NCI-H2081 (cell line): ENCODE measurements at places on chromosomes 11 and 22.

GRCh38 chr11:98090861-98091505 lies 929.8 kb upstream of the CNTN5 start:
- no peak for DNase-seq

- DNase-seq = no peak
Measured at GRCh38 chr11:12235553-12235946, 125.2 kb downstream of the MICAL2 start.

- DNase-seq = no peak
Measured at GRCh38 chr22:49330421-49331222, 497.1 kb downstream of the BRD1 start.

DNA sequence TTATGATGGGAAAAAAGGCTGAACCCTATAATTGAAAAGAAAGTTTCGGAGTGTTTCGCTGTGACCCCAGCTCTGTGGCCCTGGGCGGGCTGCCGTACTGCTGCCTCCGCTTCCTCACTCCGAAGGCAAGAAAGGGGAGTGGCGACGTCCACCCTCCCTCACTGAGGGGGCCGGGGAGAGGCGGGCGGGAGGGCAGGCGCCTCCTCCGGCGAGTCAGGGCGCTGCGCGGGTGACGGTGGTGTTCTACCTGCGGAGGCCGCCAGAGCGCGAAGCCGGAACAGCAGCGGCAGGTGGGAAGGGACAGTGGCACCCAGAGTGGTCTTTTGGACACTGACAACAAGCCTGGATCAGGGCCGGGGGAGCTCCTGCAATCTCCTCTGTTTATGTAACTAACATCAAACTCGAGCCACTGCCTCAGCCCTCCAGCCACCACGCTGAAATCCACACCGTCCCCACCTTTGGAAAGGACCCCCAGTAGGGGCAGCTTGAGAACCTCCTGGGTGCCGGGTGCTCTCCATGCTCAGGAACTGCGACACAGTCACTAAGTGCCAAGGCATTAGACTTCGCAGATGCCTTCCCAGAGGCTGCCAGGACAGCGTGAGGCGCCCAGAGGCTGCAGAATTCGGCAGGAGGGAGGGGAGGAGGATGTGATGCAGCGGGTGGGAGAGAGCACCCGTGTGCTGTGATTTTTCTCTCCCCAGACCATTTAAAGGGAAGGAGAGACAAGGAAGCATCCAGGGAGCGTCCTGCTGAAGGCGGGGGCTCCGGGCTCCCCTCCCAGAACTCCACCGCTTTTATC lies 25.5 kb downstream of the BID start:
- DNase-seq = no peak

- DNase-seq = no peak
Measured at GRCh38 chr22:44157916-44158618, 22.7 kb upstream of the PARVG start.

DNA sequence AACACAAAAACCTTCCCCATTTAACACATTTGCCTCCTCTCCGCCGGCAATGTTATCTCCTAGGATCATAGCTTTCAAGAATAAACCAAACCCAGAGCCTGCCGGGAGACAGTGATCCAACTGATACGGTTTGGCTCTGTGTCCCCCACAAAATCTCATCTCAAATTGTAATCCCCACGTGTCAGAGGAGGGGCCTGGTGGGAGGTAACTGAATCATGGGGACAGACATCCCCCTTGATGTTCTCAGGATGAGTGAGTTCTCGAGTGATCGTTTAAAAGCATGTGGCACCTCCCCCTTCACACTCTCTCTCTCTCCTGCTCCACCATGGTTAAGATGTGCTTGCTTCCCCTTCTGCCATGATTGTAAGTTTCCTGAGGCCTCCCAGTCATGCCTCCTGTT lies 33.3 kb downstream of the RBFOX2 start:
- DNase-seq = no peak

DNA sequence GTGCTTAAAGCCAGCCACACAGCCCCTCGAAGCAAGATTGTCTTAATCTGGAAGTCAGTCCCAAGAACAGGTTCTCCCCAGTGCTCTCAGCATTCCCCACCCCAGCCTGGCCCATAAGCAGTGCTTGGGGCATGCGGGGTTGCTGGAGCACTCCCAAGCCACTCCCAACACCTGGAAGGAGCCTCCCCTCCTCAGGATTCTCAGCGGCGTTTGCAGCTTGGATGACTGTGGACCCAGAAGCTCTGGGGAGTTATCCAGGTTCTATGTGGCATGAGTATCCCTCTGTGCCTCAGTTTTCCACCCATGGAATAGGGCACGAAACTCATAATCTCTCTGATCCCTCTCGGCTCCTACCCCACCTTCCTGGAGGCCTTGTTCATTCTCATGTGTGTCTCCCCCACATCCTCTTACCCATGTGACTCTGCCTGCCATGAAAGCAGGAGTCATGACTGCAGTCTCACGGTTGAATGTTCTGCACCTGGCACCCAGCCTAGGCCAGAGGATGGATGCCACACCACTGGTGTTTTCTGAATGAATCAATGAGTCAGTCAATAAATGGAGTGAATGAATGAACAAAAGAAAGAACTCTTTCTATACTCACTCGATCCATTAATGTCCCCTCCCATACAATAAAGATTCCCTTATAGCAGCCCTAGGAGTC lies 33.4 kb upstream of the WNT7B start:
- no peak for DNase-seq

- no peak for DNase-seq
Measured at GRCh38 chr22:39953101-39953500, 7.1 kb upstream of the TMA7B start.

GRCh38 chr11:88105951-88106350 lies 69.3 kb downstream of the RAB38 start:
- no peak for DNase-seq

- DNase-seq = no peak
Measured at GRCh38 chr11:113937918-113938317, 33.3 kb downstream of the HTR3B start.

DNA sequence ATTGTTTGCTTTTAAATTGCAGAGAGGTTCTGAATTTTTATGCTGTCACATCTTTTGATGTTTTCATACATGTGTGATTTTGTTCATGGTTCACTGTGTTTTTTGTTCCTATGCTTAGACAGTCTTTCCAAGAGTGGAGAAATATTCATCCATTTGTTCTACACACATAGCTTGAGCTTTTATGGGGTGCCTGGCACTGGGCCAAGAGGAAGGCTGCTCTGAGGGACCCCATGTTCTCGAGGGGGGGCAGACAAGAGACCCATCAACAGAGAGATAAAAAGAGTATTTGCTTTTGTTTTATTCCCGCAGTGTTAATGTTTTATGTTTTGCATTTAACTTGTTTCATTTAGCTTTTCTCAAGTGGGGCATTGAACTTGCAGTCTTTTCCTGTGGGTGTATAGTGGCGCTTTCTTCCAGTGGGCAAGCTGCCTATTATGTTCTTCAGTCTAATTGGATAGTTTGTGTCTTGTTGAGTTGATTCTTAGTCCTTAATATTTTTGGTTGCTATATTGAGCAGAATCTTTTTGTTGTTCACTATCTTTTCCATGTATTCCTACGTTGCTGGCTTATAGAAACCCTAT lies 57.7 kb downstream of the CABIN1 start:
- DNase-seq = no peak

DNA sequence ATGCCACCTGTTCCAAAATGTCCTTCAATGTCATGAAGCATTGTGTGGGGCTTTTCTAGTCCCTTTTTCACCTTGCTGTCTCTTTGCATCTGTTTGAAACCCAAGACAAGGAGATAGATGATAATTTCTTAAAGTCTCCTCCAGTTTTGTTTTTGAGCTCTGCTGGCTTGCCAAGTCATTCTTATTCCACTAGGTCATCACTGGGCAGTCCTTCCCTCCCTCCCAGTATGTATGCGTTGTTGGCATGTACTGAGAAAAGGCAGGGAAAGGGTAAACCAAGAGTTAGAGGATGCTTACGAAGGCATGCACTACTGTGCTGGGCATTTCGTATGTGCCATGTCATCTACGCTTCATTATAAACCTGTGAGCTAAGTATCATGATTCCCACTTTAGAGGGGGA lies 78.6 kb downstream of the PARVA start:
- no peak for DNase-seq

GRCh38 chr11:47373876-47374719 lies 4.2 kb downstream of the SPI1 start:
- DNase-seq = peak; percentile 64

DNA sequence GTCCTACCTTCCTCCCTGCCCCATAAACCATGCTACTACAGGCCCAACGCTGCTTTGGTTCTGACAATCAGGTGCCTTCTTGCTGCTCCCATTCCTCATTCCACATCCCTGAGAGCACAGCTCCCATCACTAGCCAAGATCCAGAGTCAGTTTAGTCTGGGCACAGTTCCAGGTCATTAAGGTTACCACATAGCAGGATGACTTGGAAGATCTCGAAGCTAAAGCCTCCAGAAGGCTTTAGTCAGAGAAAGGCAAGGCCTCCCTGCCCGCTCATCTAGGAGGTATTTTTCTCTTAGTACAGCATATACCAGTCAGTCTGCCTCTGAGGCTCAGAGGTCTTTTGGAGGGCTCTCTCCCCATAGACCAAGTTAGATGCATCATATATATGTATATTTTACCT lies 30.3 kb downstream of the TRIM66 start:
- DNase-seq = no peak

- peak; percentile 27 for DNase-seq
Measured at GRCh38 chr11:65182258-65183170, 786 bp downstream of the CAPN1 start.

DNA sequence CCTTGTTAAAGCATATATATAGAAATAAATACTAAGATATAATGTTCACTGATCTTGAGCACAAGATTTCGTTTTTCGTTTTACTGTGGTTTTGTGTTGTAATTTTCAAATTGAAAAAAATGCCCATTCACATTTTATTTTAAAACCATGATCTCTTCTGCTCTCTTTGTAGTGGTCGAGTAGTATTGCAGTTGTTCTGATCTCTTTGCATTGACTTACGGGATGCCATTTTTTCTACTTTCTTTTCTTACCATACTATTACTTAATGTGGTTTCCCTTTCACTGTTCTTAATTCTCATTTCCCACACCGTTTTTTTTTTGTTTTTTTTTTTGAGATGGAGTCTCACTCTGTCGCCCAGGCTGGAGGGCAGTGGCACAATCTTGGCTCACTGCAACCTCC lies 289.6 kb downstream of the DYNC2H1 start:
- DNase-seq = no peak

DNA sequence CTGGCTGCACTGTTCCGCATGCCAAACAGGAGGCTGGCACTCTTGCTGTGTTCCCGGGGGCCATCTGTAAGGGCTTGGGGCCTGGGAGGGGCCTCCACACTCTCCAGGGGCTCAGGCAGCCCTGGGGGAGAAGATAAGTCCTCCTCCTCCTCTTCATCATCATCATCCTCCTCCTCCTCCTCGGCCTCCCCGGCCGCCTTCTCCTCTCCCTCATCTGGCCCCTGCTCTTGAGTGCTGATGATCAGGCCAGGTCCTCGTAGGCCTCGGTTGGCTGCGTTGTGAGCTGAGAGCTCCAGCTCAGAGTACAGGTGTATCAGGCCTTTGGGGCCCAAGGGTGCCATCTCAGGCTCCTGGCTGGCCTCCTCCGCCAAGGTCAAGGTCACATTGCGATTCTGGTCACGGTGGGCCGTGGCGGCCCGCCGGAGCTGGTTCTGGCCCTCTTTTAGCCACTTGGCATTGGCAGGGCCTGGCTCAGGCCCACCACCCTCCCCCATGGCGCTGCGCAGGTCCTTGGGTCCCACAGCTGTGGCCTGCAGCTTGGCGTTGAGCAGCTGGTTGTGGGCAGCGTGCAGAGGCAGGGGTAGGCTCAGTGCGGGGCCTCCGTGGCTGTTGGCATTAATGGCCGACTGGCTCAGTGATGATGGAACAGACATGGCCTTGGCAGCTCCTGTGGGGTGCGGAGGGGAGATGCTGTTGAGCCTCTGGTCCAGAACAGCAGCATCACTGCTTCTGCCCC lies 8.0 kb downstream of the APBB1 start:
- no peak for DNase-seq

DNA sequence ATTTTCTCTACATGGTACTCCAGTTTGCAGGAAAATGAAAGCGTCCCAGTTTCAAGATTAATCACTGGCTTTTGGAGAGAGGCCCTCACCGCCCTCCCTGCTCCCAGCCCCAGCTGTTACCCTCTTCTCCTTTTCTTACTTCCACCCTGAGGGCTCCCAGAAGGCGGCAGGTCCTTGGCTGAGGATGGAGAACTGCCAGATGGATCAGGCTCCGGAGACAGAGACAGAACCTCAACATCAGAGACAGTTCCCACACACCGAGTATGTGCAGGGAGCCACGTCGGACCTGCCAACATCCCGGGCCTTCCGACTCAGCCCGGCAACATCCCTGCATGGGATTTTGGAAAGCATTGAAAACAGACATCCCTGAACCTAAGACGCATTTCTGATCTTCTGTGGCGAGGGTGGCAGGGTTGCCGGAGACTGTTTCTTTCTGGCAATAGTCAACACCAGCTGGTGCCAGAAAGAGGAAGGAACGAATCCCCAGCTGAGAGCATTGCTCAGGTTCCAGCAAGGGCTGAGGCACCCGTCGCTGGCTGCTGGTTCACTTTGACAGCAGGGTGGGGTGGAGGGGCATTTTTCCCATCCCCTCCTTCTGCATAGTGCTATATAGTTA lies 467.1 kb downstream of the MIAT start:
- no peak for DNase-seq

DNA sequence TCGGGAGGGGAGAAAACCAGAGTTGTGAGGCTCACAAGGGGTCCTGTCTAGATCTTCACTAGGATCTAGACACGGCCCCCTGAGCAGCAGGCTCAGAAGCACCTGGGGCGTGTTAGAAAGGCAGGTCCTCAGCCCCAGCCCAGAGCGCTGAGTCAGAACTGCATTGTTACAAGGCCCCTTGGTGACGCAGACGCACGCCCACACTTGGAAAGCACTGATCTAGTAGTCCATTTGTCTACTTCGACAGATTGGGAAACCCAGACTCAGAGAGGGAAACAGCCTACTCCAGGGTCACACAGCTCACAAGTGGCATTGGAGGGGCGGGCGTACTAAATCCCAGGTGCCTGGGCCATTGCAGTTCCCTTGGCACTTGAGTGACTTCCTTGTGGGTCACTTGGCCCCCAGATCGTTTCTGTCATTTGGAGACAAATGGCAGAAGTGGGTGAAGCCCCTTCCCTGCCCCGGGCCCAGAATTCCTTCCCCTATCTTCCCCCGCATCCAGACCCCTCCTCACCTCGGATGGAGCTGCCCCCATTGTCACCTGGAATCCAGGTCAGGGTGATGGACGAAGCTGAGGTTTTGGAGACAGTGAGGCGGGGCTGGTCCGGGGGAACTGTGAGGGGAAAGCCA lies 110.8 kb downstream of the CEP164 start:
- DNase-seq = no peak

GRCh38 chr11:15805726-15806125 lies 550.6 kb downstream of the SOX6 start:
- DNase-seq = no peak

DNA sequence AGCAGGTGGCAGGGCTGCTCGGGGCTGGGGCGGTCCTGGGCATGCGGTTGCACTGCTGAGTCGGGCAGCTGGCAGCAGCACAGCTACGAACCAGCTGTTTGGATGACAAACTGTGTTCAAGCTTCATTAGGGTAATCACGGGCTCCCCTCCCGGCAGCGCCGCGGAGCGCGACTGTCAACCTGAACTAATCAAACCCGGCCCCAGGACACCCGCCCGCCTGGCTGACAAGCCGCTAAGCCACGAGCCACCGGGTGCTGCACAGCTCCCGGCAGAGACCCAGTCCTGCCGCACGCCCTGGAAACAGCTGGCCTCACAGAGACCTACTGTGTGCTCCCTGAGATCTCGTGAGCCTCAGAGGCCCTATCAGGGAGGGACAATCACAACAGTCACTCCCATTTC lies 60.6 kb upstream of the TCF20 start:
- peak; percentile 82 for DNase-seq
